Activated T-helper 17 cell treated with anti-CD3 and anti-CD28 coated beads, Interleukin-2, amount 50 U/mL, for 72 hours (primary cell): ENCODE measurements at places on chromosomes 4 and X. TPM values are rescaled to one million over a fixed set of nuclear protein-coding genes. Genes with fewer than 3 reads are reported as not detected.

Gene CUL4B
- total RNA-seq = 55.3 TPM

Gene RBM47
- total RNA-seq = 0.22 TPM

Gene POU4F2
- not detected for total RNA-seq

Gene AVPR2
- total RNA-seq = 0.32 TPM

Gene CENPE
- 39.4 TPM for total RNA-seq

Gene PPBP
- not detected for total RNA-seq

Gene FAM53A
- 2.6 TPM for total RNA-seq

Gene CLCN4
- not detected for total RNA-seq

Gene FSTL5
- total RNA-seq = not detected

Gene SPANXB1
- not detected for total RNA-seq

Gene MAGEA2B
- total RNA-seq = not detected

Gene MAGEA12
- not detected for total RNA-seq

Gene ZFP92
- total RNA-seq = 2.8 TPM

Gene BTC
- not detected for total RNA-seq

Gene MAGEE1
- 3.7 TPM for total RNA-seq

Gene IL1RAPL1
- not detected for total RNA-seq

Gene TLL1
- total RNA-seq = not detected

Gene DCAF4L1
- 0.73 TPM for total RNA-seq

Gene CXCL3
- not detected for total RNA-seq

Gene CRMP1
- total RNA-seq = not detected

Gene CNGA1
- total RNA-seq = not detected

Gene DCAF8L2
- total RNA-seq = not detected

Gene ASB9
- 1.5 TPM for total RNA-seq

Gene CLDN2
- not detected for total RNA-seq

Gene FHDC1
- total RNA-seq = 0.48 TPM

Gene HAND2
- total RNA-seq = not detected

Gene FIP1L1
- 70.3 TPM for total RNA-seq

Gene GAGE1
- not detected for total RNA-seq

Gene CFAP99
- 0.26 TPM for total RNA-seq

Gene TASL
- total RNA-seq = 4.6 TPM

Gene TSPAN5
- total RNA-seq = 17.8 TPM

Gene CXCL5
- total RNA-seq = not detected

Gene C4orf54
- total RNA-seq = not detected

Gene SSX2
- not detected for total RNA-seq

Gene RTL3
- total RNA-seq = not detected

Gene NR3C2
- total RNA-seq = 7.8 TPM

Gene FRAS1
- not detected for total RNA-seq

Gene PLAC8
- total RNA-seq = 19.9 TPM

Gene FRMD7
- total RNA-seq = not detected

Gene MAGEB16
- not detected for total RNA-seq

Gene BRS3
- total RNA-seq = not detected

Gene PHKA1
- total RNA-seq = 9.9 TPM

Gene MAGEB3
- total RNA-seq = not detected

Gene NDUFC1
- 34.9 TPM for total RNA-seq

Gene RADX
- total RNA-seq = 15.3 TPM

Gene ARMCX2
- total RNA-seq = 3.7 TPM

Gene NAP1L2
- total RNA-seq = 1.9 TPM

Gene NAA11
- total RNA-seq = not detected

Gene ASB11
- not detected for total RNA-seq

Gene DOCK11
- 50.6 TPM for total RNA-seq

Gene GRSF1
- 88.5 TPM for total RNA-seq

Gene APBB2
- 1.6 TPM for total RNA-seq

Gene CC2D2A
- total RNA-seq = not detected
